Stimulated activated CD4-positive, alpha-beta T cell treated with anti-CD3 and anti-CD28 coated beads, Interleukin-1b, Interleukin-23, amount 100 ng/mL, for 24 hours (primary cell): ENCODE measurements at places on chromosomes 7 and 10.

- DNase-seq = no peak
Observed at GRCh38 chr7:45080265-45080957, 8.4 kb downstream of the NACAD start.

DNA sequence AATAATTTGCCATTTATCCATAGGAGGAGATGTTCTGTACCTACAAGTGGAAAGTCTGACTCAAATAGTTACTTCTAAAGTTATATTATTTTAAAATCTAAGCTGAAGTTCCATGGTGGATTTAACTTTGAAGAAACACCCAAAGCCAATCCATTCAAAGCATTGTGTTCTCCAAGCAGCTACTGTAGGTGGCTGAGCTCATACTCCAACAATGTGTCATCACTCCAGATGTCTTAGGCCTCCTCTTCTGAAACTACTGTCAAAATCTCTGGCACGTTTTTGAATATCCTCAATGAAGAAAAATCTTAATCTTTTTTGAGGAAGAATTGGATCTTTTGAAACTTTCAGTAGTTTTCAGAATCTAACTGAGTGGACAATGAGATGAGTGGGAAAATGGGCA, 169.1 kb downstream of the PTEN start:
- DNase-seq = no peak

DNA sequence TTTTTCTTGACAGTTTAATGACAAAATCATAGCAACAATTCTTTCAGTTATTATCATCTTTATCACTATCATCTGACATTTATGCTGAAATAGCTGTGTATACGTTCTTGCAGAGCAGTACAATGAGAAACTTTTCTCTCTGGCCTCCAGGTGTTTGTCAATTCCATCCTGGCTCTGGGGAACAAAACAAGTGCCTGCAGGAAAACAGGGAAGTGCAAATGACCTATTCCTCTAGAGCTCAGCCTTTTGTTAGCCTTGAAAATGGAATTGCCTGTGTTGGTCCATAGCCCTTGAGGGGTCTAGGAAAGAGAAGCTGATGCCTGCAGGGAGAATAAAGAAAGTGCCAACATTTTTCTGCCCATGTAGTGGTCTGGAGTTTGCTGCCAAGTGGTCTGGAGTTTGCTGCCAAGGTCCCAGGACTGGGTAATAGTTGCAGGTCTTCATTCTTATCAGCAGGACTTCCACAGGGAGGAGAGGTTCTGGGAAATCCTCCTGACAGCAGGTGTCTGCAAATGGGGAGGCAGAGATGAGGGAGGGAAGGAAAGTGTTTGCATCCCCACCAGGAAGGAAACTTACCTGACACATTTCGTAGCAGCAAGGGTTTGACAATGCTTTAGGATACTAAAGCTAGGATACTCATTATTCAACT, 10.1 kb upstream of the CSTF2T start:
- no peak for DNase-seq

DNA sequence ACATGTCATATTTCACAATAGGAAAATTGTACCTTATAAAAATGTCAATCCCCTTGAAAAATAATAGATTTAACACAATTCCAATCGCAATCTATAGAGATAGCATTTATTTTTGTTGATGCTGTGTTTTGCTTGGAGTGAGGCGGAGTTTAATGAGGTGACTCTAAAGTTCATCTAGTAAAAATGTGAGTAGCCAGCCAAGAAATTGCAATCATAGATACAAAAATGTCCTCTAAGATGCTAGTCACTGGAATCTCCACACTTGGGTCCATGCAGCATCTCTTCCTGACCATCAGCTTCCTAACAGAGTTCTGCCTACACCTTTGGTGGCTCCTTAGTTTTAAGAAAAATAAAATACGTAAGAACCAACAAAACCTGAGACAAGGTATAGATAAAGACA, 44.9 kb downstream of the GLI3 start:
- DNase-seq = no peak
